ENCODE measurements at places on chromosomes 11 and 22. TPM values are rescaled to one million over a fixed set of nuclear protein-coding genes. Genes with fewer than 3 reads are reported as not detected.

GRCh38 chr11:90845126-90845525 is 622.3 kb upstream of the CHORDC1 start:
- no peak for DNase-seq

DNA sequence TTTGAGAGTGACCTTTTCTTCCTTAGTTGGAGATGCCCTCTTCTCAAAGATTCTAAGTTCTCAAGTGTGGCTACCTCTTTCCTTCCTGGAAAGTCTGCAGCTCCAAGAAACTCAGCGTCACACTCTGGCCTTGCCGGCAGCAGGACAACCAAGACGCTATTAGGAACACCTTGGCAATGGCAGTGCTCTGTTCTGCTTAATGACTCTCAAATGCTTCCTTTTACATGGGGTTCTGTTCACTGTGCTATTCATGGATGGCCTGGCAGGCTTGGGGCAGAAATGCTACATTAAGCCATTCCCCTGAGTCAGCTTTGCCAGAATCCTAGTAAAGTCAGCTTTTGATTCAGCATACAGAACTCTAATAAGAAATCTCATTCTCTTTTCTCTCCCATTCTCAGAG is 25.9 kb downstream of the LARGE2 start:
- no peak for DNase-seq

- DNase-seq = peak; percentile 7
Measured at GRCh38 chr11:79220171-79220570, 220.7 kb downstream of the TENM4 start.

DNA sequence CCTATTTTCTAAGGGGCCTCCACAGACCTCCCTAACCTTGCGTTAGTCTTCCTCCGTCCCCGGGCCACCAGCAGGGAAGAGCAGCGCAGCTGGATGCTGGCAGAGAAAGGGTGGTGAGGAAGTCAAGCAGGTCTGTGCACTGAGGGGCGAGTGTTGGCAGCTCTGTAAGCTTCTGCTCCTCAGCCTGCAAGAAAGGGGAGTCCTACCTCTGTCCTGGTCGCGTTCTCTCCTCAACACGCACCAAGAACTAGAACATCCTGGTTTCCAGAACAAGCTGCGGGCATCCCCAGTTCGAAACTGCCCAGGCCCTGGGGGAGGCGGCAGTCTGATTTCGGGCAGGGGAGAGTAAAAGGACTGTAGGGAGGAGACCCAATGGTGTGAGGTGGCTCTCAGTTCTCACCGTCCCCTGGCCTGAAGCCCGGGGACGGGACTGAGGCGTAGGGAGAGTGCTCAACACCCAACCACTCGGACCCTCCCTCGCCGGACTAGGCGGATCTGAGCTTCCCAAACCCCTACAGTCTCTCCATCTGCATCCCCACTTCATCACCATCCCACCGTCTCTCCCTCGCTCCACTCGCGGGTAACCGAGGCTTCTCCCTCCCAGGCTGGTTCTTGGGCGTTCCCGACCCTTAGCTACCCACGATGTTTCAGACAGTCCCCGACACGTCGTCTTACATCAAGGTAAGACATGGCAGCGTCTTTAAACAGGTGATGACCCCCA is 7.7 kb upstream of the FLI1 start:
- DNase-seq = peak; percentile 81

- DNase-seq = no peak
Measured at GRCh38 chr11:116099541-116099940, 595.3 kb upstream of the CADM1 start.

DNA sequence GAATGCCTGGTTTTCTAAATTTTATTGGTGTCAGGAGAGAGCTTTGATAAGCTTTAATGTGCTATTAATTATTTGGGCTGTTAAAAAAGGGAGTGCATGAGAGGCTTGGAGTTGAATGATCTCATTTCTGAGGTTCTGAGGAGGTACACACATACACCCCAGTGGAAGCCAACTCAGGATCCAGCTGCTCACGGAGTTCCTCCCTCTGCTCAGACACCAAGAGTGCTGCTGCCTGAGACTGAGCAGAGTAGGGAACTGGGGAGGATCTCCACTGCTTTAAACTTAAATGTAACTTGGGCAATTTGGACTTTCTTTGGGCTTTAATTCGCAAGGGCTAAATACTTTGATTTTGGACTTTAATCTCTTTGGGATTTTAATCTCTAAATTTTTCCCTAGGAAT is 414.4 kb upstream of the CADM1 start:
- DNase-seq = no peak

- DNase-seq = no peak
Measured at GRCh38 chr11:75626889-75627529, 41.8 kb downstream of the MAP6 start.

Gene FOSL1
- total RNA-seq = 1.8 TPM
